ENCODE measurements at places on chromosomes 3 and 15. TPM values are rescaled to one million over a fixed set of nuclear protein-coding genes. Genes with fewer than 3 reads are reported as not detected.

STAC gene
- total RNA-seq: 6.8 TPM

SPTSSB gene
- total RNA-seq: not detected

A4GNT gene
- not detected for total RNA-seq

KNG1 gene
- total RNA-seq: not detected

PRICKLE2 gene
- total RNA-seq: 29.4 TPM

MYRIP gene
- total RNA-seq: under 0.01 TPM

SLC22A14 gene
- 0.17 TPM for total RNA-seq

PAQR9 gene
- not detected for total RNA-seq

HIGD2B gene
- 0.26 TPM for total RNA-seq

ALG1L2 gene
- total RNA-seq: 0.50 TPM

CGNL1 gene
- 6.1 TPM for total RNA-seq

CMTM8 gene
- total RNA-seq: 0.26 TPM

CAMK2N2 gene
- total RNA-seq: not detected

CCR3 gene
- total RNA-seq: 0.26 TPM

FBXL22 gene
- 0.50 TPM for total RNA-seq

CCR8 gene
- total RNA-seq: not detected

STAB1 gene
- under 0.01 TPM for total RNA-seq

ANKRD34C gene
- total RNA-seq: not detected

CCDC80 gene
- total RNA-seq: 366 TPM

ENTPD3 gene
- under 0.01 TPM for total RNA-seq

GUCA1C gene
- total RNA-seq: not detected

CILP gene
- total RNA-seq: 0.26 TPM

ALDH1A2 gene
- 7.7 TPM for total RNA-seq

PP2D1 gene
- total RNA-seq: not detected

TTLL3 gene
- total RNA-seq: 10.0 TPM

RBM6 gene
- 46.1 TPM for total RNA-seq

GXYLT2 gene
- 14.1 TPM for total RNA-seq

NAALADL2 gene
- 11.6 TPM for total RNA-seq

SEMA3B gene
- total RNA-seq: 51.6 TPM

CALML4 gene
- total RNA-seq: 1.0 TPM

MTHFS gene
- total RNA-seq: 21.6 TPM

AMIGO3 gene
- under 0.01 TPM for total RNA-seq

DET1 gene
- 6.4 TPM for total RNA-seq

CLCN2 gene
- total RNA-seq: 1.8 TPM

BUB1B gene
- total RNA-seq: 5.4 TPM

OSBPL10 gene
- 7.1 TPM for total RNA-seq

CSTA gene
- total RNA-seq: 7.9 TPM

C2CD4A gene
- total RNA-seq: not detected

LRRC2 gene
- total RNA-seq: 0.77 TPM

CDAN1 gene
- total RNA-seq: 9.5 TPM

CP gene
- not detected for total RNA-seq

CCDC191 gene
- 1.8 TPM for total RNA-seq

HTR3E gene
- total RNA-seq: not detected

CASR gene
- total RNA-seq: not detected

RUBCN gene
- total RNA-seq: 13.0 TPM

B3GNT5 gene
- 2.8 TPM for total RNA-seq

EPHA6 gene
- total RNA-seq: under 0.01 TPM

SH2D7 gene
- not detected for total RNA-seq

SRGAP3 gene
- total RNA-seq: 10.0 TPM

PATL2 gene
- total RNA-seq: 1.3 TPM

LTF gene
- not detected for total RNA-seq

TMEM212 gene
- total RNA-seq: not detected

SI gene
- not detected for total RNA-seq
